ENCODE measurements at places on chromosomes 4 and X.

DNA sequence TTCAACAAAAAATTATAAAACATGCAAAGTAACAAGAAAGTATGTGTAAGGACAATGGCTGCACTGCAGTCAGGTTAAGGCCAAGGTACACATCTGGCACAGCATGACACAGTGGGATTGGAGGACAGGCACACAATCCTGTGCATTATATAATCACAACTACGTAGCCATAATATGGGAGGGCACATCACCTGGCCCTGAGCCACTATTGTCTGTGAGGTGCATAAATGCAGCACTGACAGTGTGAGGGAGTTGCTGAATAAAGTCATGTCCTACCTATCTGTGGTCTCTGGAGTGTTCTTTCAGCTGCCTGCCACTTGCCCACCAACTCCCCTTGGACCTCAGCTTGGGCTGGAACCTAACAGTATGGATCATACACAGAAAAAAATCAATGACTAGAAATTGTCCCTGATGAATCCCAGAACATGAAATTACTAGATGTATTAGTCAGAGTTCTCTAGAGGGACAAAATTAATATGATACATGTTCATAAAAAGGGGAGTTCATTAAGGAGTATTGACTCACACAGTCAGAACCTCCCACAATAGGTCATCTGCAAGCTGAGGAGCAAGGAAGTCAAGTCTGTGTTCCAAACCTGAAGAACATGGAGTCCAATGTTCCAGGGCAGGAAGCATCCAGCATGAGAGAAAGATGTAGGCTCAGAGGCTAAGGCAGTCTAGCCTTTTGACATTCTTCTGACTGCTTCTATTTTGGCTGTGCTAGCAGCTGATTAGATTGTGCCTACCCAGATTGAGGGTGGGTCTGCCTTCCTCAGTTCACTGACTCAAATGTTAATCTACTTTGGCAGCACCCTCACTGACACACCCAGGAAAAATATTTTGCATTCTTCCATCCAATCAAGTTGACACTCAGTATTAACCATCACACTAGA lies 46.4 kb upstream of the KCTD8 start:
- DNase-seq: no peak

DNA sequence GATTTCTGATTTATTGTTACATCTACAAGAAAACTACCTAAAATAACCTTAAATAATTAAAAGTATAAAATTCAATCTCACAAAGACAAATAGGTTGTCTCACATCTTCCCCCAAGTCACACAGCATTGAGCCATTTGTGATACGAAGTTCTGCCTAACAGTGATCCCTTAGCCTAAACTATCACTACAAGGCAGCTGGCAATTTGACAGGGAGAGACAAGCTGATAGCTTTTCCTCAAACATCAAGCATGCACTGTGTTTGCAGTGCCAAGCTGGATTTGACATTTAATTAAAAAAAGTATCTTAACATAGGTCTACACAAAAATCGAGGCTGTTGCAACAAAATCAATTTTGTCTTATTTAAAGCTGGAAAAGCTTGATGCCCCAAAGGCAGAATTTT lies 464.7 kb upstream of the TRAM1L1 start:
- DNase-seq: no peak

DNA sequence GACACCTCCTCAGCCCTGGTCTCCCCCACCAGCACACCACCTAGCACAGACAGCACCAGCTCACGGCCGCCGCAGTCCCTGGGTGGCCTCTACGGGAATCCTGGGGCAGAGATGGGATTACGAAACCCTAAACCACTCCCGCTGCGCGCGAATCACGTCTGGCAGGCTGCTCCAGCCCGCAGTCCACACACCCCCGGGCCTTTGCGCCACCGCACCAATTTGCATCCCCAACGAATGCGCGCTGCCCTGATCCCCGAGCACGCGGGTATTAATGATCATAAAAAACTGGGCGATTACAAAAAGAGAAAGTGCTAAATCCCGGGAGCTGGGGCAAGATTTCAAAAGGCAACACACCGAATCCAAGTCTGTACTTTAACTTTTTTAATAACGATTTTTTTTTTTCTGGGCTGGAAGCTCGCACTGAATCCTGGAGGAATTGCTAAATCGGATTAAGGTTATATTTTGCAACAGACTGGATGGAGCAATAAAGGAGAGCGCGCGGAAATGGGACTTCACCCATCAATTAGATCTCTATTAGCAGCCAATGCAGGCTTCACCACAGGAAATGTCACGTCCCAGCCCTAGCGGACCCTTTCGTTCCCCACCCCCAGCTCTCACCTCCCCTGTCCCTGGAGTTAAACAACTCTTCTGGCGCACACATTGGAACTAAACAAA lies 69.8 kb upstream of the TMEM33 start:
- no peak for DNase-seq

DNA sequence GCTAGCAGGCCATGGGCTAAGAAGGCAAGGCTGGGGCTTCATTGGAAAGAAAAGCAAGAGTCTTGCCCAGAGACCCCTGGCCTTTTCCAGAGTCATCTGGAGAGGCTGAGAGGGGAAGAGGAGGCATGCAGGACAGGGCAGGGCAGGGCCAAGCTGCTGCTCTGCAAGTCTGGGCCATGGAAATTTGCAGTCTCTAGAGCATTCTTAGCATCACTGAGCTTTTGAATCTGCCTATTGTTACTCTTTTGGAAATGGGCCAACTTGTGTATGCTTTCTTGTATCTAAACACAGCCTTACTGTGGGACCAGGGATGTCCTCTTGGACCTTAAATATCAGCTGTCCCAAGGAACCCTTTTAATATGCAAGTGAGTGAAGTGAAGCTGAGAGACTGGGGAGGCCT lies 560.5 kb downstream of the MID1IP1 start:
- DNase-seq: no peak

DNA sequence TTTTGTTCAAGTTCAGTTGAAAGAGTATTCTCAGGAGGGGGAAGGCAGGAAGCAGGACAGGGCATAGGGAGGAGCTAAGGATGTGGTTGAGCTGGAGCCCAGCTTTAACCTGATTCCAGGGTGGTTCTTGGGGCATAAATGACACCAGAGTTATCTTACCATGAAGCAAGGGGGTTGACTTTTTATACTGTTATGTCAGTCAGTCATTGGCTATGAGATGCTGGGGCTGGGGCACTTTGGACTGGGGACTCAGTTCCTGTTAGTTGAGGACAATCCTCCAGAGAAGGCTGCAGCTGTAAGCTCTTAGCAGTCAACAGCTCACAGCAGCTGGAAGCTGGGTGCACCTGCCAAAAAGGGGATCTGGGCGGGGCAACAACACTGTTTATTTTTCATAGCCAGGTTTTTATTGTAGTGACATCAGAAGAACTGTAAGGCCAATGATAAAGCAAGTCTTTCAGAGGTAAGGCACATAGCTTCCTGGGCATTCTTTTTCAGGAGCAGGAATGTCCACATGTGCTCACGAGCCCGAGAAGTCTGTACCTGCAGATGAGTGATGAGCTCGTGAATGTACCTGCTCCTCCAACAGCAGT lies 78.5 kb downstream of the MID1IP1 start:
- no peak for DNase-seq

DNA sequence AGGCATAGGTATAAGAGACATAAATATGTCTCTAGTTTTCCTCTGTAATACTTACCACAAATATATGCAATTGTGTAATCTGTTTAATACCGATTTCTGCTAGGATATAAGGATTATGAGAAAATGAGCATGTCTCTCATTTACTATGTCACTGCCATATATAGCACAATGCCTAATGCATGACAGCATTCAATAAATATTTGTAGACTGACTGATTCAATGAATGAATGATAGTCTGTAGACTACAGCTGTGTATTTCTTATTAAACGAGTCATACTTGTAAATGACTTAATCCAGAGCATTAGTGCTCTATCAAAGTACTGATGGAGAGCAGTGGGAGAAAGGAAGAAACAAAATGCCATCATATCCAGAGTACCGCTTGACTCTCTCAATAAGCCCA lies 175.6 kb downstream of the PPP3CA start:
- no peak for DNase-seq

GRCh38 chr4:25856756-25857155 lies 6.0 kb downstream of the SEL1L3 start:
- no peak for DNase-seq

GRCh38 chrX:134684956-134685355 lies 26.7 kb upstream of the PLAC1 start:
- no peak for DNase-seq

- DNase-seq: no peak
These were observed 24.4 kb downstream of the TXK start for GRCh38 chr4:48109413-48110263.

All from urinary bladder (tissue), 4 donors.